ENCODE measurements at places on chromosomes 11 and 22.

DNA sequence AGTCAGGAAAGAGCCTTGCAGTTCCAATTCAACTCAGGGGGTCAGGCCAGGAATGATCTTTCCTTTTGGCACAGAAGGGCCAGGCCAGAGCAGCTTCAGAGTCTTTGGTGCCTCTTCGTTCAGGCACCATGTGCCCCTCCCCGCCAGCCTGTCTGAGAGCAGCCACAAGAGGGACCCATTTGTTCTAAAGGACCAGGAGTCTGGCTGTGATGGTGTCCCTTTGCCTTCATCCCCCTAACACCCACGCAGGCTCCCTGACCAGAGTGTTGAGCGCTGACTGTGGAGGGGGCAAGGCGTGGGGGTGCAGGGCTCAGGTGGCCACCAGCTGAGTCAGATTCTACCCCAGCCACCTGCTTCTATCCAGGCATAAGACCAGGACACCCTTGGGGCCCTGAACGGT, 156.4 kb downstream of the TTC17 start:
- no peak for DNase-seq

GRCh38 chr11:100061006-100061405, 626.1 kb upstream of the ARHGAP42 start:
- DNase-seq, result no peak

- DNase-seq, result no peak
These were observed 15.1 kb downstream of the UQCR10 start for GRCh38 chr22:29782061-29782845.

GRCh38 chr22:42021571-42021970, 23.0 kb downstream of the WBP2NL start:
- DNase-seq, result no peak

DNA sequence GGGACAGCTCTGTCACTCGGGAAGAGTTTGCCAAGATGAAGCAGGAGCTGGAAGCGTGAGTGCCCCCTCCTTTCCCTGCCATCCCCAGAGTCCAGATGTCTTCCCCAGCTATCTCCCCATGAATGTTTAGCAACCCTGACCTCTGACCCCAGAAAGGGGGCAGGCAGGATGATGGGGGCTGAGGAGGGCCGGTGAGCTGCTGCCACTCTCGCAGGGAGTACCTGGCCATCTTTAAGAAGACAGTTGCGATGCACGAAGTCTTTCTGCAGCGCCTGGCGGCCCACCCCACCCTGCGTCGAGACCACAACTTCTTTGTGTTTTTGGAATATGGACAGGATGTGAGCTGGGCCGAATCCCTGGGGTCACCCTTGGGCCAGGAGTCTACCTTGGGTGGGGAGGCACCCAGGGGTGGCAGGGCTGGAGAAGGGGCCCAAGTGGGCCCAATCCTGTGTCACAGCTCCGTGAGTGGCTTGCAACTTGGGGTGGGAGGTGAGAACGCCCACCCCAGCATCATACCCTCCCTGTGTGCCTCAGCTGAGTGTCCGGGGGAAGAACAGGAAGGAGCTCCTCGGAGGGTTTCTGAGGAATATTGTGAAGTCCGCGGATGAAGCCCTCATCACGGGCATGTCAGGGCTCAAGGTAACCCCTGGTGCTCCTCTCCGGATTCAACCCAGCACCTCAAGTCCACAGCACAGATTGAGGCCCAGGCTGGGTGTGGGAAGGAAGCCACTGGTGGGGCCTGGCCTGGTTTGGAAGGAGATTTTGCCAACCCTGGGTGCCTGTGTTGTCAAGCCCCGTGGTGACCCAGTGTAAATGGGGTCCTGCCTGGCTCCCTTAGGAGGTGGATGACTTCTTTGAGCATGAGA, 7.5 kb downstream of the CFL1 start:
- peak; percentile 17 for DNase-seq

DNA sequence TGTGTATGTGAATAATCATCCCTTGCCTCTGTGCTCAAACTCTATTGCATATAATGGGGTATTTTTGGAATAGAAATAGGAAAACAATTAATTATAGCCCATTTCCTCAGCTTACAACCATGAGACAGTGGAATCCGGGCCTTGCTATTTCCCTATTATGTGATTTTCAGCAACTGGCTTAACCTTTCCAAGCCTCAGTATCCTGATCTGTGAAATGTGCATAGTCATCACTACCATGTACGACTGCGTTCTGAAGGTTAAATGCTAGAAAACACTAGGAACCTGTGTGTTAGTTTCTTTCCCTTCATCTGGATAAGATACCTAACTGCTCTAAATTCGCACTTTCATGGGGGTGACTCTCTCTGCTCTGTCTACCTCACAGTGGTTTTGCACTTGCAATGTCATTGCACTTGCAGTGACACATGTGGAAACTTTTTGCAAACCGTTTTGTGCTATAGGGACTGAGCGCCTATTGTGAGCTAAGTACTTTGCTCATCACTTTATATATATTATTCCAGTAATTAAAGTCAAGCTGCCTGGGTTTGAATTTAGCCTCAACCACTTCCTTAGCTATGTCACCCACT, 48.3 kb downstream of the IRAG1 start:
- DNase-seq, result no peak

DNA sequence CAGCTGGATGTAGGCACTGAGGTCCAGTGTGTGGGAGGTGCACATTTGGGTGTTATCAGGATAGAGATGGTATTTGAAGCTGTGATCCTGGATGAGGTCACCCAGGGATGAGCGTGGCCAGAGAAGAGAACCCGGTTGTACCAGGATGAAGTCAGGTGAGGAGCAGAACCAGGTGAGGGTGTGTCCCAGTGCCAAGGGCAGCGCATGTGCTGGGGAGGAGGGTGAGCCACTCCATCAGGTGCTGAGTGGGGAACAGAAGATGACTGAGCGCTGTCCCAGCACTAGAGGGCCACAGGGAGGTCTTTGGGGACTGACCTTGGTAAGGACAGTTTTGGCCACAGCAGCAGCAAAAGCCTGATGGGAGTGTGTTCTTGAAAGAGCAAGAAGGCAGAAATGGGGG, 2.7 kb downstream of the ARL2 start:
- DNase-seq, result no peak

GRCh38 chr22:45837508-45837907, 139.5 kb downstream of the WNT7B start:
- DNase-seq, result no peak

Data from stimulated activated CD4-positive, alpha-beta T cell treated with anti-CD3 and anti-CD28 coated beads, Interleukin-2, amount 100 ng/mL, for 24 hours (primary cell).